Panc1 (cell line): ENCODE measurements at places on chromosomes 6 and 20. TPM values are rescaled to one million over a fixed set of nuclear protein-coding genes. Genes with fewer than 3 reads are reported as not detected.

- no peak for DNase-seq
- no peak overlapping the region for H3K27ac ChIP-seq
- H3K4me1 ChIP-seq, result no peaks in the 10 kb centered on the region; the same call in 1 of the 2 replicates
- no peaks in the 10 kb centered on the region; the same call in 1 of the 2 replicates for H3K36me3 ChIP-seq
- H3K4me3 ChIP-seq, result no peak overlapping the region
Measured at GRCh38 chr20:19929481-19930145, 87.5 kb upstream of the NAA20 start.

MCHR2 gene
- total RNA-seq, result not detected

DNA sequence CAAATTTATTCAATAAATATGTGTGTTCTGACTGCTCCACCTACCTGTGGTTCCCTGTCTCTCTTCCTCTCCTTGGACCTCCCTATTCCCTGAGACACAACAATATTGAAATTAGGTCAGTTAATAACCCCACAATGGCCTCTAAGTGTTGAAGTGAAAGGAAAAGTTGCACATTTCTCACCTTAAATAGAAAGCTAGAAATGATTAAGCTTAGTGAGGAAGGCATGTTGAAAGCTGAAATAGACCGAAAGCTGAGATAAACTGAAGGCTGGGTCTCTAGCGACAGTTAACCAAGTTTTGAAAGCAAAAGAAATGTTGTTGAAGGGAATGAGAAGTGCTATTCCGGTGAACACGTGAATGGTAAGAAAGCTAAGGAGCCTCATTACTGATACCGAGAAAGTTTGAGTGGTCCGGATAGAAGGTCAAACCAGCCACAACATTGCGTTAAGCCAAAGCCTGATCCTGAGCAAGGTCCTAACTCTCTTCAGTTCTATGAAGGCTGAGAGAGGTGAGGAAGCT, 34.1 kb downstream of the UST start:
- no peaks in the 10 kb centered on the region for H3K27me3 ChIP-seq
- H3K36me3 ChIP-seq, result no peaks in the 10 kb centered on the region
- no peak overlapping the region for H3K27ac ChIP-seq
- no peaks in the 10 kb centered on the region for H3K4me1 ChIP-seq
- DNase-seq, result no peak

- no peak for DNase-seq
- H3K36me3 ChIP-seq, result peaks cover 7% of the 10 kb centered on the region; the same call in 1 of the 2 replicates
Measured at GRCh38 chr6:158059108-158059507, 77.4 kb downstream of the SYNJ2 start.

DNA sequence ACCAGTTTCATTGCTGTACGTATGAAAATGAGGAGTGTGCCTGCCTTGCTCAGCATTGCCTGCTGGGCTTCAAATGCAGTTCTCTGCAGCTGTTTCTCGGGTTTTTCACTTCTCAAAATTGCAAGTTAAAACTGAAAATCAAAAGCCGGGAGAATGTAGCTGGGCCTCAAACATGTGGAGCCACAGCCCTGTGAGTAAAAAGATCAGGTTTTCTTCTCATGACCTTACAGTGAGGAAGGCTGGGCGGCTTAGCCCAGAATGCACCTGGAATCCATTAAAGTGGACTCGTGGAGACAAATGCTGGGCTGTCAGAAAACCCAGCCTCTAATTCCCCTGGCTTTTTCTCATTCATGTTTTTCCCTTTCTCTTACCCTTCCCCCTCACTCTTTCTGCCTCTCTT, 34.4 kb downstream of the DSE start:
- no peaks in the 10 kb centered on the region for H3K36me3 ChIP-seq
- 0 out of 2 replicates have a peak, but pooled peaks cover 2% of the 10 kb centered on the region for H3K27me3 ChIP-seq
- no peak overlapping the region for H3K4me3 ChIP-seq
- no peaks in the 10 kb centered on the region for H3K4me1 ChIP-seq
- DNase-seq, result no peak

ABCF1 gene
- total RNA-seq, result 94.9 TPM

DNA sequence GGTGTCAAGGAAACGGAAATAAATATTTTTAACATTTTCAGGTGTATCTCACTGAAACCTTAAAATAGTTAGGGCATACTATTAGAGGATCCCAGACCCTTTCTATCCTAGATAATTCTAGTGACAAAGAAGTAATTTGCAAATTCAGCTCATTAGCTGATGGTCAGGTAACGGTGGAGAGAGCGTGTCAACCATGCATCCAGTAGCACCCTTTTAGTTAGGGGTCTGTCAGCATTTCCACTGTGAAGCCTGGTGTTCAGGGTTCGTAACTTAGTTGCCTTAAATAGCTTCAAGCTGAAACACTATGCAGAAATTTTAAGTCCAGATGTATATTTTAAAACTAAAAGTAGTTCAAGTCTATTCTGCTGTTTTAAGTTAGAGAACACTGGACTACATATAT, 48.5 kb upstream of the SUPT3H start:
- H3K27ac ChIP-seq, result no peak overlapping the region
- H3K36me3 ChIP-seq, result no peaks in the 10 kb centered on the region
- H3K4me1 ChIP-seq, result peaks cover 12% of the 10 kb centered on the region
- DNase-seq, result no peak

CRISP2 gene
- not detected for total RNA-seq
